ENCODE measurements at places on chromosomes 5 and 9.
A peak's percentile ranks its signal among the peaks of the same experiment; 100 is the strongest.

GRCh38 chr5:99019254-99019653 lies 90.4 kb upstream of the CHD1 start:
- no peak for DNase-seq

DNA sequence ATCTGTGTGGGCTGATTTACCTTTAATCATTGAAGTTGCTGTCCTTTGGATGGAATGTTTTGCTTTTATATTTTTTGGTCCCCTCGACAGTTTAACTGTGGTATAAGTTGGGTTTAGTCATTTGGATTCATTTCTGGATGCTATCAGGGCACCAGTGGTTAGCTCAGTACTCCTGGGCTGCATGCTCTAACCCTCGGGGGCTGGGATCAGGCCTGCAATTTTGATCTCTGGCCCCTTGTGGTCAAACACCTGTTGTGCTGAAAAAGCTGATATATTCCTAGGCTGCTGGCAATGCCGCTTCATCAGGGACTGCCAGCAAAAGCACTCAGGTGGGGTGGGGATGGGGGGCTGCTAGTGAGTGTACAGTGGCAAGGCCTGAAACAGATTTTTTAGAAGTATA lies 440.4 kb upstream of the RIOK2 start:
- DNase-seq, result peak; percentile 49

GRCh38 chr5:35058374-35058788 lies 10.6 kb upstream of the AGXT2 start:
- DNase-seq, result no peak

DNA sequence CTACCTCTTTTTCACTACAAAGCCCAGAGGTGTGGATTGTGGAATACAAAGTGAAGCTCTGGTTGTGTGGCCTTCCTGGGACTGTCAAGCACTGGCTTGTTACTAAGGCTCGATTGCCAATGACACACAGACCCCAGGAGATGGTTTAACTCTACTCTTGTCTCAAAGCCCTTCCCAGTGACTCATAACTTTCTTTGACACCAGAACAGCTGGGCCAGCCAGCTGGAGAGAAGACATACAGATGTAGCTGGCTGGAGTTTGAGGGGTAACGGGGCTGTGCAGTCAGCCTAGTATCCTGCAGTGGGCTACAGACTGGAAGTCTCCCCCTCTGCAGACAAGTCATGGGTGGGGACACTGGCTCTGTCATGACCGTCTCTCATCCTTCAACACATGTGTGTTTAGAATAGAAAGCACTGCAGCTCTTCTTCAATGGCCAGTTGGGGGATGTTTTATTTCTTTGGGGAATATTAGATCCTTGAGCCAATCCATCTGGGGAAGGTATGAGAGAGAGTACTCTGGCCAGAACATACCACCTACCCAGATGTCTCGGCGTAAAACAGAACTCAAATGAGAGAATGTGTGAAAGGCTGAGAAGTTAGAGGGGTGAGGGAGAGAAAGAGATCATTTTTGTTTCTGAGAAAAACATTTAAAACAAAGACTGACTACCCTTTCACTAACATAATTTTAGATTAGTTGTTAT lies 53.3 kb downstream of the SEMA6A start:
- DNase-seq, result no peak

- peak; percentile 73 for DNase-seq
These were observed 17.7 kb upstream of the RNF180 start for GRCh38 chr5:64147849-64148441.

DNA sequence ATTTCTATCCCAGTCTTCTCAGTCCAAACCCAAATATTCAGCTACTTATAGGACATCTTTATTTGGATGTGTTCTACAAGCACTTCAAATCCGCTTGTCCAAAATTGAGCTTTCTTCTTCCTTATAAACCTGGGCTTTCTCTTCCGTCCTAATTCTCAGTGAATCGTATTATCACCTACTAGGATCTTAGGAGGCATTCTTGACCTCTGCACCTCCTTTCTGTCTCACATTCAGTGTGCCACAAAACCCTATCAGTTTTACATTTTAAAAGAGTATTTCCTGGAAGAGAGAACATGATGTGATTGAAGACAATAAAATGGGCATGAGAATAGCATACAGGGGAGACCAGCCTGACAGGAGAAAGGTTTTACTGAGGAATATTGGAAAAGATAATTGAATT lies 16.8 kb upstream of the GNE start:
- DNase-seq, result no peak

GRCh38 chr5:149455889-149456409 lies 76.9 kb upstream of the IL17B start:
- no peak for DNase-seq

GRCh38 chr5:36653044-36653705 lies 46.8 kb downstream of the SLC1A3 start:
- DNase-seq, result no peak

Data from GM23338 (cell line).